Activated CD4-positive, alpha-beta T cell treated with anti-CD3 and anti-CD28 coated beads, Interleukin-2, amount 50 U/mL, for 4 hours (primary cell): ENCODE measurements at places on chromosomes 3 and 15.

DNA sequence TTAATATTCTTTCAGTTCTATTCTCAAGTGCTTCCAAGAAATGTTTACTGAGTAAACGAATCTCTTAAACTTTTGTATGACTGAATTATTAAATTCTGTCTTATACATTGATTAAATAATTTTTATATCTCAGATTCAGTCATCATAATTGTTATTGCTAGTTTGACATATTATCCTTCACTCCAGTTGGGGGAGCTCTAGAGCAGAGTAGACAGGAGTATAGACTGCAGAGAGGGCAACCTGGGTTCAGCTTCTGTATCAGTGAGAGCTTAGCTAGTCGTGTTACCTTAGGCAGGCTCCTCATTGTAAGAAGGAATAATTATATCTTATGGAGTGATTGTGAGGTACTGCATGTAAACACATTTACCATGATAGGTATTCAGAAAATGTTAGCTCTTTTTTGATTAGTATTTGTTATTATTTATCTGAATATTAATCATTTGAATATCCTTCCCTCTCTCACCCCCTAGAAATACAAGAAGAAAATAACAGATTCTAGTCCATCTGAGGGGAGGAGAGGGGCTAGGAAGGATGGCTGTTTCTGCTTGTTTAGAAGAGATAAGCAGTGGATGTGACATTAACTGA lies 31.0 kb upstream of the ZCWPW2 start:
- DNase-seq, result peak; percentile 1

- no peak for DNase-seq
Observed at GRCh38 chr3:114567771-114568170, 273.9 kb downstream of the TIGIT start.

GRCh38 chr3:69252631-69253030 lies 130.2 kb upstream of the LMOD3 start:
- DNase-seq, result no peak

DNA sequence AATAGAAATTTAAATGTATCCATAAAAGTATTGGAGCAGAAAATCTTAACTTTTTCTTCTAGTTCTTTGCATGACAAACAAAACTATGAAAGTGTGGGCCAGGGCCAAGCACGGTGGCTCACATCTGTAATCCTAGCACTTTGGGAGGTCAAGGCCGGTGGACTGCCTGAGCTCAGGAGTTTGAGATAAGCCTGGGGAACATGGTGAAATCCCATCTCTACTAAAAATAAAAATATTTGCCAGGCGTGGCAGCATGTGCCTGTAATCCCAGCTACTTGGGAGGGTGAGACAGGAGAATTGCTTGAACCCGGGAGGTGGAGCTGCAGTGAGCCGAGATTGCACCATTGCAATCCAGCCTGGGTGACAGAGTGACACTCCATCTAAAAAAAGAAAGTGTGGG lies 93.0 kb upstream of the ASB14 start:
- no peak for DNase-seq

- no peak for DNase-seq
Observed at GRCh38 chr3:58666683-58667082, at the start of gene FAM3D. Gene FAM3D (minus strand): TSS chr3:58666774. CDS start chr3:58655563, 11,211 bp downstream.

DNA sequence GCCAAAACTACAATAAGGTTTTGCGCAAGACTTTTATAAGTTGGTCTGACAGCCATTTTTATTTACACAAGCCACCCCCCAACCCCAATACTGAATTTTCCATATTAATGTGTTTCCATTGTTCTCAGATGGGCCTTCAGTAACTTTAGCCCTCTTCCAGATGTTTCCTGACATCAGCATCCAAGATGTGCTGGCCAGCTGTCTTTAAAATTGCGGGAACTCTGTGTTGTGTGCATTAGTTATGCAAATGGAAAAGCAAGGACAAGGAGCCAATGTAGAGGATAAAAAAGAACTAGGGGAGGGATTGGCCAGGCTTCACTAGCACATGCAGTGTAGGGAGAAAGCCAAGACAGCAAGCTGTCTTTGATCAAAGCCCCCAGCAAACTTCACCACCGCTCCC lies 45.4 kb downstream of the COMMD2 start:
- DNase-seq, result no peak

DNA sequence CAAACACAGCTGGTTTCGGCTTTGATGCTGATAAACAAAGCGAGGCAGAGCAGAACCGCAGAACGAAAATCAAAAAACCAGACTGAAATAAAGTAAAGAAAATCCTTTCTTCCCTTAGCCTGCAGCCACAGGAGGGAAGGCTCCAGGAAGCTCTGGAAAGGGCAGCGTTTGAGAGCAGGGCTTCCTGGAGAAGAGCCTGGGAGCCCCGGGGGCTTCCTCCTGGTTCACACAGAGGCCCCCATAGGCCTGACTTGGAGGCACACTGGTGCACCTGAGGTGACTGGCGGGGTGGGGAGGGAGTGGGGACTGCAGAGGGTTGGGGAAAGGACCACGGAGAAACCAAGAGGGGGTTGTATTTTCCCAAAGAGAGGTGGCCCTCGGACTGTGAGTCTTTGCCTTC lies 98.8 kb upstream of the WNT5A start:
- no peak for DNase-seq

DNA sequence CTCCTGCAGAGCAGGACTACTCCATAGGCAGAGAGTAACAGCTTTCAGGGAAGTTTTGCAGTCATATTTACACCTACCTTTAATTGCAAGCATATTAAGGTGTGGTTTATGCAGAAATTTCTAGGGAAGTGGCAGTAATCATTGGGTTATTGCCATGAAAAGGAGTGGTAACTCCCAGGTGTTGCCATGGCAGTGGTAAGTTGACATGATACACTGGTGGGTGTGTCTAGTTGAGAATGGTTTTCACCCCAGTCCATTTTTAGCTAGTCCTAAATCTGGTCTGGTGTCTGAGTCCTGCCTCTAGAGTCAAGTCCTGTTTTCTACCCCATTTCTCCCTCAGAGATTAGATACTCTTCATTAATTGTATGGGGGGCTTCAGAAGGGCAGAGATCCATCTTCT lies 128.4 kb upstream of the GMNC start:
- no peak for DNase-seq

- no peak for DNase-seq
Observed at GRCh38 chr15:66907826-66908743, 157.3 kb upstream of the SMAD3 start.

DNA sequence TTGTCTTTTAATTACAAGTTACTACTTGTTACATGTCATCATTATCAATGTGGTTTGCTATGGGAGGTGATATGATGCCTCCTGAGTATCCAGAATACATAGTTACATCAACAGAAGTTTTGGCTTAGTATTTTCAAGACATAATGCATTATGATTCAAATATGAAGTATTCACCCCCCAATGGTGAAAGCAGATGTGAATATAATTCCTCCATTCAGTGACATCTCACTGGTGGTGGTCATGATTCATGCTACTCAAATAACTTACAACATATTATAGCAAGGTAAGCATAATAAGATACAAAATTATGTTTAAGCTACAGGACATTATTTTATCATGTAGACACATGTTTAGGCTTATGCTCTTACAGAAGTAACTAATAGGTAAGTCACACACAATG lies 34.9 kb upstream of the TTBK2 start:
- no peak for DNase-seq
